ENCODE measurements at places on chromosomes 16 and 17.

DNA sequence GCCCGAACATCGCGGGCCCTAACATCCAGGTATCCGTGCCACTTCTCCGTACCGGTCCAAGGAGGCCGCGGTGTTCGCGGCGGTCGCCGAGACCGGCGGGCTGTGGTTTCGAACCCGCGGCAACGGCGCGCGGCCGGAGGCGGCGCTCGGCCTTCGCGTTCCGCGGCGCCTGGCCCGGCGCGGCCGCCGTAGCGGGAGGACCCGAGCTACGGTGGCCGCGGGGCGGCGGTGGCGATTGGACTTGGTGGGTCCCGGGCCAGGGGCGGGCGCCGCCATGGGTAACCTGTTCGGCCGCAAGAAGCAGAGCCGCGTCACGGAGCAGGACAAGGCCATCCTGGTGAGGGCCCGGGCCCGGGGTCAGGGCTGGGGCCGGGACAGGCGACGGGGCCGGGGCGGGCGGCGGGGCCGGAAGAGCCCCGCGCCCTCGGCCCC lies at the start of gene CHMP6:
TSS of gene CHMP6 (plus strand) at position 197 of the 432 bp plus-strand sequence. CDS start at position 275, 78 bp downstream.
- DNase-seq = peak; percentile 62

DNA sequence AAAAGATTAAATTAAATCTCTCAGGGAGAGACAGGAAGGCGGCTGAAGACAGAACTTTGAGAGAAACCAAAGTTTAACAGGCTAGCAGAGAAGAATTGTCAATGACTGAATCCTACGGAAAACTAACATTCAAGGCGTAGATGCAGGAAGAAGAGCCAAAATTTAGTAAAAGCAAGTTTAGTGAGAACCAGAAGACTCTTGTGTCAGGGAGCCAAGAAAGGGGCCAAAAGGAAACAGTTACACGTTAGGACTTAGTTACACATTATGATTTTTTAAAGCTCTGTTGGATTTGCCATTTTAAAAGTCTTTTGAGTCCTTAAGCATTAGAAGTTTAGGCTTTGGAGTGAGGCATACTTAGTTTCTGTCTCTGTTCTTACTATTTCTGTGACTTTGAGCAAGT lies 164.6 kb downstream of the CHD9 start:
- DNase-seq = no peak

DNA sequence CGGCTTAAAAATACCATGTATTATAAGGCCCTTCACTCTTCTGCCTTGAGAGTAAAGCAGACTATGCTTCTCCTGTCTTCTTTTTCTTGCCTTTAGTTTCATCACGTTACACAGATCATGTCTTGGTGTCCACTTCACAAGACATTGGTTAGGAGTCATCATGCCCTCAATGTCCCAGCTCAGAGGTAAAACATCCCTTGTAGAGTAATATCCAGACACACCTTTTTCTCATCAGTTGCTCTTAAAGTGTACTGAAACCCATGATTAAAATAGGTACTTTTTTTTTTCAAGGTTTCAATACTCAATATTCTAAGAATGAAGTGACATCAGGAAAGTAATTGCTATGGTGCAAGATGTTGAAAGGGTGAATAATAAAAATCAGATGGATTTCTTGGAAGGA lies 267.8 kb downstream of the PMP22 start:
- no peak for DNase-seq

GRCh38 chr17:5480962-5481361 lies 5.0 kb downstream of the DERL2 start:
- no peak for DNase-seq

- no peak for DNase-seq
Measured at GRCh38 chr16:81869326-81869725, 90.2 kb downstream of the PLCG2 start.

Data from LHCN-M2 (cell line).